Upper lobe of left lung (tissue), 6 donors: ENCODE measurements at places on chromosomes 6 and 20.

DNA sequence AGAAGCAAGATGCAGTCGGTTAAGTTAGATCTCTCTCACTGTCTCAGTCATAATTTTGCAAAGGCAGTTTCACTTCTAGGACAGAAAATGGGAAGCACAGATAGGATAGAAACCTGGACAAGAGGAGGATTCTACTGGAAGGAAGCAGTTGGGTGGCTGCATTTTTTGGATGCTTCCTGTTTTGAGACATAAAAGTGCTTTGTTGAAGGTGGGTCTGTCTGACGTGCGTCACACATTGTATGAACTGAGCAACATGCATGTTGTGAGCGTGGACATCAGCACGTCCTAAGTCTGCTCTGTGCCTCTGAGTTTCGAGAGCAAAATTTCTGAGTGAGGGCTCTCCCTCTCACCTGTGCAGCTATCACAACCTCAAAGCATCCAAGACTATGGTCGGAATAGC lies 68.7 kb upstream of the SNX9 start:
- H3K4me3 ChIP-seq: no peak overlapping the region
- no peak for DNase-seq
- H3K4me1 ChIP-seq: peaks cover 13% of the 10 kb centered on the region
- no peaks in the 10 kb centered on the region for H3K36me3 ChIP-seq
- no peak overlapping the region for H3K27ac ChIP-seq

DNA sequence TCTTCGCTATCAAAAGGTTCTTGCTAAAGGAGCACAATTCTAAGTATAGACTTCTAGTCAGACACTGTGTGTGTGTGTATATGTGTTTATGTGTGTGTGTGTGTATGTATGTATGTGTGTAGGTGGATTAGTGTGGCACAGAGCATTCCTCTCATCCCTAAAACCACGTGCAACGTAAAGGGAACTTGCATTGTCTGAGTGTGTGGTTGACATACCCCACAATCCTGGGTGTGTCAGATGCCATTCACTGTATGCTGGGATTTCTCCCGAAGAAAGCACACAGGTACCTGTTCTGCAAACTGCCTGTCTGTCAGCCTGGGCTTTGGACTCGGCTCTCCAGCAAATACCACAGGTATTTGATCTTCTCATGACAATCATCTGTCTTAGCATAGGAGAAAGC lies 42.3 kb upstream of the TBC1D7 start:
- no peak for DNase-seq
- H3K36me3 ChIP-seq: no peaks in the 10 kb centered on the region
- no peak overlapping the region for H3K27ac ChIP-seq
- H3K27me3 ChIP-seq: no peaks in the 10 kb centered on the region
- no peak overlapping the region for H3K4me3 ChIP-seq

GRCh38 chr6:135530113-135530512 lies 32.6 kb upstream of the AHI1 start:
- no peaks in the 10 kb centered on the region for H3K4me1 ChIP-seq
- DNase-seq: no peak
- no peak overlapping the region for H3K4me3 ChIP-seq
- H3K36me3 ChIP-seq: no peaks in the 10 kb centered on the region
- H3K27ac ChIP-seq: no peak overlapping the region
- no peaks in the 10 kb centered on the region for H3K27me3 ChIP-seq

GRCh38 chr6:52362443-52363227 lies 684 bp downstream of the PAQR8 start:
- peak overlapping the region; percentile 76 for H3K4me3 ChIP-seq
- peak overlapping the region; percentile 56 for H3K27ac ChIP-seq
- no peaks in the 10 kb centered on the region for H3K36me3 ChIP-seq
- peak; percentile 85 for DNase-seq

- no peak for DNase-seq
- no peaks in the 10 kb centered on the region for H3K27me3 ChIP-seq
- H3K36me3 ChIP-seq: no peaks in the 10 kb centered on the region
- no peak overlapping the region for H3K27ac ChIP-seq
- no peaks in the 10 kb centered on the region for H3K4me1 ChIP-seq
Measured at GRCh38 chr6:64580346-64580745, 944.7 kb downstream of the PHF3 start.
